ENCODE measurements at places on chromosomes 5 and 9.

DNA sequence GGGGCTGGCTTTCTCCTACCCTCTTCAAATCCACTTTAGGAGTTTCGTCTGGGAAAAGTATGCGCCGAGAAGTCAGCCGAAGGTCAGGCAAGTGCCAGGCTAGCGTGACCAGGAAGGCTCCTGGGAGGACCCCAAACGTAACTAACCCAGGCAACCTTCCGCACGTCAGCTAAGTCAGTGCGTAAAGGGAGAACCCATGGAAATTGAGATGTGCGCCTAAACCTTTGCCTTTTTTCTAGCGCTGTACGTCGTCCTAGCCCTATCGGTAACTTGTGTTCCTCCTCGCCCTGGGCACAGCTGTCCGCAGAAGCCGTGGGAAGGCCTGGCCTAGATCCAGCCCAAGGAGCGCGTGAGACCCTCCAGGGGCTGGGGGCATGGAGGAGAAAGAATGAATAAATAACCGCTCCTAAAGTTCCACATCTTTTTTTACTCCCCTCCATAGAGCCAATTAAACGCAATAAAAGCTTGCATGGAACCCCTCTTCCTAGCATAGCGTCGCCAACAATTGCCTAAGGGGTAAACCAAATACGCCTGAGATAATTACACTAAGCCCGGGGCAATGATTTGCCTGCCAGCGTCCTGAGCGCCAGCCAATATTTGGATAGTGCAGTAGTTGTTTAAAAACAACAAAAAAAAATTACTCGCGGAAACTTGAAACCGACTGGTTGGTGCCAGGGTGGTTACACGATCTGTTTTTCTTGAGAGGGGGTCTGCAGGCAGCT lies 4.0 kb upstream of the FOXB2 start:
- DNase-seq, result no peak

DNA sequence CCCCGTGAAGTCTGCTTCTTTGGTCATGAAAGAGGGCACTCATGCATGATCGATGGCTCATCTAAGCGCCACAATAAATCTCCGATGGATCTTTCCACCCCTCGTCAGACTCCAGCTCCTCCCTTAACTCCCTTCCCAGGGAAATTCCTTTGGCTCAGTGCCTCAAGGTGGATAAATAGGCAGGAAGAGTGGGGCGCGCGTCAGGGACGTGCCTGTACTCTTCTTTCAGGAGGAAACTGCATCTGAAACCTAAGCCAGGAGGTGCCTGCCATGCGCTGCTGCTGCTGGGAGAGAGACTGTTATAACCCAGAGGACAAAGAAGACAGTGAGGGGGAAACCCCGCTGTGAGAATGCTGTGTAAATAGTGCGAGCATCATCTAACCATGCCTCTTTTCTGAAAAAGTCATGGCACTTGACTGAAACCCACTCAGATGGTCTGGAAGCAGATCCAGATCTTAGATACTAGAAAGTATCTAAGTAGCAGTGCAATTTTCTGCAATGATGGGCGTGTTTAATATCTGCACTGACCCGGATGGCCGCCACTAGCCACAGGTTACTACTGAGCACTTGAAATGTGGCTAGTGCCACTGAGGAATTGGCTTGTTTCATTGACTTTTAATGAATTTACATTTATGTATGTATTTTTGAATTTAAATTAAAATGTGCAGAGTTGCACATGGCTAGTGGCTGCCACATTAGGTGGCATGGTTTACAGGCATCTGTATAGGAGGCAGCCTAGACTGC lies 120.3 kb upstream of the BASP1 start:
- DNase-seq, result no peak

DNA sequence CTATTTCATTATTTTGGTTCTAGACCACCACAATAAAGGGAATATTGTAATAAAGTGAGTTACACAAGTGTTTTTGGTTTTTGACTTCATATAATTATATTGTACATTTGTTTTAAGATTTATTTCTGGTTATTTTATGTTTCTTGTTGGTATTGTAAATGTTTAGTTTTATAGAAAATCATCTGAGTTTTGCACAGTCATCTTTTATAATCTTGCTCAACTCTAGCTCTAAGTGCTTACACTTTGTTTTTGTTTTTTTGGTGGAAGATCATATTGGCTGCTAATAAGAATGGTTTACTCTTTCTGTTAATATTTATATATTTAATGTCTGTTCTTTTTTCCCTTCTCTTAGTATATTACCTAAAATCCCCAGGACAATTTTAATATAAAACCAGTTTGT lies 135.0 kb downstream of the CNTLN start:
- DNase-seq, result no peak

DNA sequence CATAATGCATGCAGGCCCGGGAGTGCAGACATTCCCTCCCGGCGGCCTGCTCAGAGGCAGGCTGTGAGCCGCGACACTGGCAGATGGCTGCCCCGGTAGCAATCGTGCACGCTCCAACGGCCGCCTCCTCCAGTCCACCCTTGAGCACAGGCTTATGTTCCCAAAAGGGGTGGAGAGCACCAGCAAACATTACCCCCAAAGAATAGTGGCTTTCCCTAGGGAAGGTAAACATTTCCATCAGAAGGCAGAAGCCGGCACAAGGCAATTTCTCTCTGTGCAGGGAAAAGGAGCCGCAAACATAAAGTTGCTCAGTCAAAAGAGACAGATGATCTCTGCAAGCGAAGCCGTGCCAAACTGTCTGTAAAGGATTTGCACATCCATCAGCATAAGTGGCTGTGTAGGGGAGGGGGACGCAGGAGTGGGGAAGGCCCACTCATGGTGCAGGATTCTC lies 92.5 kb downstream of the SIL1 start:
- DNase-seq, result no peak

DNA sequence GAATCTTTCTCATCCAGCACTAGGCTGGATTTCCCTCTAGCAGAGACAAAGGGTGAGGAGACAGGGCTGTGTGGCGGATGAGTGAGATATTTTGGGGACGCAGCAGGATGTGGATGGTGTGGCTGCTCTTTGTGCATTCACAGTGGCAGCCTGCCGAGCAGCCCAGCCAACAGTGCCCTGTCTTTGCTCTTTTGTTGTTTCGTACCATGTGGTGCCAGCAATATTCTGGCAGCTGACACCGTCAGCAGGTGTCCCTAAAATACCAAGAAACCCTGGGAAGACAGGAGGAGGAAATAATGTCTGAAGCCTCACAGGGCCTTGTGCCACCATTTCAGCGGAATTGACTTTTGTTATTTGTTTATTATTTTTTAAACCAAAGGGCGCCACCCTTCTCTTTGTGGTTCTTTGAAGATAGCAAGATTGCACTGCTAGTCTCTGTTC lies 141.4 kb downstream of the CCDC192 start:
- DNase-seq, result no peak

GRCh38 chr9:76394960-76395252 lies 680 bp upstream of the RFK start:
- DNase-seq, result peak; percentile 12

- no peak for DNase-seq
Observed at GRCh38 chr9:106893088-106893487, 30.1 kb downstream of the ZNF462 start.

- no peak for DNase-seq
Observed at GRCh38 chr5:56561-57290, 35.2 kb upstream of the PLEKHG4B start.

GRCh38 chr9:99948896-99949295 lies 42.4 kb downstream of the STX17 start:
- DNase-seq, result no peak

GRCh38 chr5:135973323-135974020 lies 18.7 kb upstream of the LECT2 start:
- DNase-seq, result no peak

Measured in stimulated activated CD8-positive, alpha-beta memory T cell treated with anti-CD3 and anti-CD28 coated beads, Interleukin-15, amount 100 ng/mL, for 24 hours (primary cell).